GF-D8 (cell line): ENCODE measurements at places on chromosomes 3 and 15.

DNA sequence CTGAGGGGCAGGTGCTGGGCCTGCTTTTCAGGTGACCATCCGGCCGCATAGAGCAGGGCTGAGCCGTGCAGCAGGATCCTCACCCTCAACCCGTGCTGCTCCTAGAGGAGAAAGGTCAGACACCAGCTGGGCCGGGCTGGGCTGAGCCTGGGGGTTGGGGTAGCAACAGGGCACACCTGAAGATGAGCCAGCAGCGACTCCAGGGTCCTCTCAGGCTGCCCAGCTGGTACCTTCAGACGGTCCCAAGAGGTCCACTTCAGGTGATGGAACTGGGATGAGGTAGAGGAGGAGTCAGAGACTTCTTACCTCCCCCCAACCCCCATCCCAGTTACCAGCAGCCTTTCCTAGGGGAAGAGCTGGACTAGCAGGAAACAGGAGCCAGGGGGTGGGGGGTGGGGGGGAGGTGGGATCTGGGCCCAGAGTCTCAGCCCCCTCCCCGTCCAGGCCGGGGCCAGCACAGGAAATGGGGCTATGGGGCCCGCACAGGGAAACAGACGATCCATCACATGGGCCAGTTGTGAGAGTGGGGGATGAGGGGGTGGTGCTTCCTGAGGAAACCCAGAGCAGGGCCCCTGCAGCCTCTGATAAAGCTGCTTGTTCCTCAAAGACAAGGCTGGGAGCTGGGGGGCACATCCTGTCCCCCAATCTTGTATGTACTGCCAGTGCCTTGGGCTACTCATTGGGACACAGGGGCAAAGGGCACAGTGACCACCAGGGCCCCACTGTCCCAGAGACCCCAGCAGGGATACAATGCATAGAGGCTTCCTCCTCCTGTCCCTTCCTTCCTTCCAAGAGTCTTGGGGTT is 3.0 kb downstream of the INKA1 start:
- peak; percentile 84 for DNase-seq

DNA sequence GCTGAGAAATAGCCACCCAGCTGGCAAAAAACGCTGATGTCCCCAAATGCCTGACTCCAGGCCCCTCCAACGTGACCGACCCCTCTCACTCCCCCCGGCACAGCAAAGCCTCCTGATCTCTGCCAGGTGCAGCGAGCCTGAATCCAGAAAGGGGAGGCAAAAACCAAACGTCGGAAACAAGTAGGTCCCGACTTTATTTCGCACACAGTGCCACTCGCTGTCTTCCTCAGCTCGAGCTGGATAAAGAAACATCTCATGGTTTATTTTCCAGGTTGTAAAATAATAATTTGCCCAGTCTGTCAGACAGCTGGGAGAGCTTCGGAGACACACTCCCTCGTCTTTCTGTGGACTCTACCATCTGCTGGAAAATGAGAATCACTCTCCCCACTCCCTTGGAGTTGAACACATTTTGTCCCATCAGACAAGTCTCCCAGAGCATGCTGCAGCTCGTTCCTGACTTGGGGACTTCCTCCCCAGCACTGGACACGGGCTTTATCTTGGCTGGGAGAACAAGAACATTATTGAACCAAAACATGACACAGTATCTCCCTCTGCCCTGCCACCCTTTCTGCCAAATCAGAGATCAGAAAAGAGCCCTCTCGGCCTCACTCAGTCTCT is 142.8 kb downstream of the NUP210 start:
- no peak for DNase-seq

DNA sequence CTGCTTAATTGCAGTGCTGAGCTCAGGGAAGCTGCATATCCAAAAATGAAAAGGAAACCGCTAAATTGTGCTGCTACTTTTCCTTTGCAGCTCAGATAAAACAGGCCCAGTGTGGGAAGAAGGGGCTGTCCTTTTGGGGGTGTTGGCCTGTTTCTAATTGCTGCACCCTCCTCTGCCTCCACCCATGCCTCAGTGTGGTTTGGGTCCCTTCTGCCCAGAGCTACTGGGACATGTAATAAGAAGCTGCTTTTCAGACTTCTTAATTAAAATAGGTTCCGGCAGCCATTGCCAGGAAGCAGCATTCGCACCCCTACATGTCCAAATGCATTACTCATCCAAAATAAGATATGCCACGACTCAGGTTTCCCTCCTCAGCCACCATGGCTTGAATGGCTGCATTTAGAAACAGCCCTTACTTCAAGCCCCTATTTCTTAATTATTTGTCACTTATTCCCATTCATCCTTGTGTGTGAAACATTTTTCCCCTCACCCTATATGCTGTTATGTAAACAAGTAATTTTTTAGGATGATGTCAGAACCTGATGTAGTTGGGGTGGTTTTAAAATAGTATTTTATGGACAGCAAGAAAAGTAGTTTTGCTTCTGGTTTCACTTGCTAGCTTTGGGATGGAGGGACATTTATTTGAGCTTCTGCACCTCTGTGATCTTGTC is 235.9 kb upstream of the CTDSPL start:
- no peak for DNase-seq

DNA sequence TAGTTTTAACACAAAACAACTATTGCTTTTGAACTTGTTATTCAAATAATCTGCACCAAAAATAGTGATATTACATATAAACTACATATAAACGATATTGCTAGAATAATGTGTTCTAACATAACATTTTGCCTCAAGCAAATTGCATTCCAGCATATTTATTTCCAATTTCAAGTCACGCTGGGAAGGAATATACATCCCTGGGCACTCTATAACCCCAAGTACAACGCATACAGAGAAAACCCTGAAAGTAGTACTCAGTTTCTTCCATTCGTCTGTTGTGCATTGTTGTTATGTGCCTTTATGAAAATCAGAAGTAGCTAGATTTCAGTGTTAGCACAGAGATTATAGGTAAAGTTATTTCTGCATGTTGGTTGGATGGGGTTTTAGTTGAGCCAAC is 251.5 kb downstream of the TUSC7 start:
- DNase-seq = no peak

GRCh38 chr3:197960694-197961581 is 921 bp downstream of the LMLN start:
- DNase-seq = no peak

DNA sequence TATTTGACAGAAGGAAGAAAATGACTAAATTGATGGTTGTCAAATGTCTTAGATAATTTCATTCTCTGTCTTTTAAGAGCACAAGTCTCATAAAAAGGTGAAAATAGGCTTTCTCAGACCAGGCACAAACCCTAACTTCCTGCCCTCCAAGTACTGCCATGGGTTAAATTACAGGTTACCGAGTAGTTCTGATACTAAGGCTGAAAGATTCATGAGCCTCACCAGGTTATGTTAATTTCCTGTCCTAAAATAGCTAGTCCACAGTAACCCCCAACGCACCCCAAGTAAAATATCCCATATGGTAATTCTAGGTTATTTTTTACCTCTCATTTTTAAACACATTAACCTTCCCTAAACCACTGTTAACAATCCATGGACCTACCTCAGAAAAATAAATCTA is 42.0 kb downstream of the GSK3B start:
- no peak for DNase-seq

DNA sequence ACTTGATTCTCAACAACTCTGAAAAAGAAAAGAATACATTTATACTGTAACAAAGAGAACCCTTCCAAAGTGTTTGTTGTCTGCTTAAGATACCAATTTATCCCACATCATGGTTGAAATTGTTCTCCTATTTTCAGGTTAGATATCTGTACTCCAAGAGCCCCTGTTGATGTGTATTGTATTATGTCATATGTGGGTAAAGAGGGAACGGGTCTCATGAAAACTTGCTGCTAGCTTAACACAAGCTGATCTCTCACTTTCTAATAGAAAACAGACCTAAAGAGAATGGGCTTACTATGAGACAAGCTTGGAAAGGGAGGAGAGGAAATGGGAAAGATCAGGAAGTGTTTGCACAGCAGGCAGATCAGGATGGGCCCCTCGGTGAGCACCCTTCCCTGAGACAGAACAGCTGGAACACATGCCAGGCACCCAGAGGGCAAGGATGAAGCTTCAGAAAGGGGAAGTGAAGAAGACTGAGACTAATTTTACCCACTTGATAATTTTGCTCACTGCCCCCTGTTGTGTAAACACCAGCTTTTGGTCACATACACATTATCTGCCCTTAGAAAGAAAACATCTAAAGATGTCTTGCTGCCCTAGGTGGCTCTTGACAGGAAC is 747.9 kb upstream of the CCDC54 start:
- no peak for DNase-seq

GRCh38 chr3:98746882-98747281 is 16.3 kb upstream of the ST3GAL6 start:
- no peak for DNase-seq

DNA sequence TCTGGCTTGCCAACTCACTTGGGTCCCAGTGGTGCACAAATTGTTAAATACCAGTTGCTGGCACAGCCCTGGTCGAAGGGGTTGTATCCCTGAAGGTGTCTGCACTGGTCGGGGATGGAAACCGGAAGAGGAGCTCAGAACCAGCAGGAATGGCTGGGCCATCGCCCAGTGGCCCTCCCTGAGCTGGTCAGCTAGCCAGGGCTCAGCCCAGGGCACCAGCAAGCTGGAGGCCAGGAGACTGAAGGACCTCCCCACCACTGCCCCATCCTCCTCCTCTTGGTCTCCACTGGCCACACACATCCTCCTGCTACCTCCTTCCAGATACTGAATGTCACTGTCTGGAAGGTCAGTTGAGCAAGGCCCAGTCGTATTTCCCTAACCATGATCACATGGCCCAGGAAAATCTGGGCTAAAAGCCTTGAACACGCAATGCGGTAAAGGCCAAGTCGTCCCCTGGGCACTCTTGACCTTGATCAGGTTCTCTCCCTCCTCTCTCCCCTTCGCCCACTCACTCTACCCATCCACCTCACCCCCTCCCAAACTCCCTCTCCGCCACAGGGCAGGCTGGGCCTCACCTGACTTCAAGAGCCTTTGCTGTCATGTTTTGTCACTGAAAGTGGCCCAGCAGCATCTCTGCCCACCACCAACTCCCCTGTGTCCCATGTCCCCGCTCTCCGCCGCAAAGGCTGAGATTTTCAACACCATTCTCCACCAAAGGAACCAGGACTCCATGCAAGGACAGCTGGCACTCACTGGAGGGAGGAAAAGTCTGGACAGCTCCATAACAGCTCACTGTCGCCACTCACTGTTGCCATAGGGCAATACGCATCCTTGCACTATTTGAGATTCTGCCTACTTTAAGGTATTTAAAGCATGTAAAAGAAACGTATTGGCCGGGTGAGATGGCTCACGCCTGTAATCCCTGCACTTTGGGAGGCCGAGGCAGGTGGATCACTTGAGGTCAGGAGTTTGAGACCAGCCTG is 12.1 kb downstream of the ZDHHC19 start:
- DNase-seq = no peak

GRCh38 chr15:33467816-33468163 is 157.0 kb downstream of the RYR3 start:
- no peak for DNase-seq

DNA sequence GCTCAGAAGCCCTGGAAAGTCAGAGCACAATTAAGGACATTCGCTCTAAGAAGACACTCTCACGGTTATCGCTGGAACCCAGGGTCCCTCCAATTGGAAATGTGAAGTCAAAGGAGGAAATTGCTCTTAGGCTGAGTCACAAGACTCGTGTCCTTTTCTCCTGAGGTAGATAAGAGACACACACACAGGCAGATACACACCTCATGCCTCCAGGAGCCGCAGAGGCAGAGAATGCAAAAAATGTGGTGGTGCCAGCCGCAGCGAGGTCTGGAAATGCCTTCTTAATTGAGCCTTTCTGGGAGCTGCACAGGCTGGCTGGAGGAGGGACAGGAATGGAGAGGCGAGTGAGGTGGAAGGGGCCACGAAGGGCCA is 189.3 kb downstream of the OPA1 start:
- no peak for DNase-seq
